Anterior cingulate cortex (tissue), 58 donors: ENCODE measurements at places on chromosomes 6 and 20.

DNA sequence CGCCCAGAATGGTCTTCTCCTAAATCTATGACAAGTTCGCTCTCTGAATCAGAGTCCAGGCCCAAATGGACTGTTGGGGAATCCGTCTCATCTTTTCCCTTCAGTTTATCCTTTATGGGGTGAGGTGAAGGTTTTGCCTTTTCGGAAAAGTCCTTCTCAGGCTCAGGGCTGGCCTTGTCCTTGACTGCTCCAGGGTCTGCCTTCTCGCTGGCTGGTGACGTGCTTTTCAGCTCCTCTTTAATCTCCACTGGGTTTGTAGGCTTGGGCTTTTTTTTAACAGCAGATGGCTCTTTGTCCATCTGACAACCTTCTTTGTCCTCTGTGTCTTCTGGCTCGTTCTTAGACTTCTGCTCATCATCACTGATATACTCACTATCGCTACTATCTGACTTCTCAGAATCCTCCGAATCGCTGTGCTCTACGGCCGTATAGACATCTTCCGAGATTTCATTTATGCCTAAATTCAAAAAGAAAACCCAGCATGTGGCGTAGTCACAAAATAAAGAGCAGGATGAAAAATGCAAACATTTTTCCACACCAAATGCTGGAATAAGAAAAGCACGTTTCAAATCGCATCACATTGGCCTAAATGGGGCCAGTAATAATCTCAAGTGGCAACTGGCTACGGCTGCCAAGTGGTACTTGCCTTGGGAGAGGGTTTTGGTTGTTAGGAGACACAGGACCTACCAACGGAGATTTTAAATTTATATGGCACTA lies 110.3 kb downstream of the ZMYND8 start:
- no peak for DNase-seq

DNA sequence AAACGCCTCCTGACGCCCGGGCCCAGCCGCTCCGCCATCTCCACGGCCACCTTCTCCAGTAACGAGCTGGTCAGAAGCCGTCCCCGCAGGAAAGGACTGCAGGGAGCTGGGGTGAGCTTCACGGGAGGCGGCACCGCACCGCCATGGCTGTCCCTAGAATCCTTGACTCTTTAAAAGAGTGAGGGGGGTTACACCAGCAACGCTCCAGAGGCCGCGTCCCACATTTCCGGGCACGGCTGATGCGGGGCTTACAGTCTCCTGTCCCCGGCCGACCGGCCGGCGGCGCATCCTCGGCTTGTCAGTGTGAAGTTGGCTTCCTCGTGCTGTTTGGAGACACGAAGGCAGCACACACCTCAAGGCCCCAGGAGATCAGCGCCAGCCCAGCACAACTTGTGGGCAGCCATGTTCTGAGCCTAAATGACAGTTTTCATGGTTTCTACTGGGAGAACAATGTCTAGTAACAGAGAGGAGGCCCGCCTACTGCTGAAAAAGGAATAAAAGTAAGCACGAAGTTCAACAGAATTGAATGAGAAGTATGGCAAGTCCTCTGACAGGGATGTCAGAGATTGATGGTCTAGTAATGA lies 30.4 kb downstream of the SLC2A4RG start:
- DNase-seq: no peak

- DNase-seq: no peak
Measured at GRCh38 chr6:4185846-4186245, 50.5 kb upstream of the ECI2 start.

GRCh38 chr6:32854376-32855178 lies 585 bp downstream of the PSMB9 start:
- DNase-seq: no peak

GRCh38 chr20:4026093-4026601 lies 10.8 kb upstream of the RNF24 start:
- no peak for DNase-seq

- DNase-seq: no peak
Measured at GRCh38 chr6:143647732-143648131, 30.0 kb upstream of the PHACTR2 start.

GRCh38 chr6:148226284-148226683 lies 116.4 kb upstream of the SASH1 start:
- no peak for DNase-seq

DNA sequence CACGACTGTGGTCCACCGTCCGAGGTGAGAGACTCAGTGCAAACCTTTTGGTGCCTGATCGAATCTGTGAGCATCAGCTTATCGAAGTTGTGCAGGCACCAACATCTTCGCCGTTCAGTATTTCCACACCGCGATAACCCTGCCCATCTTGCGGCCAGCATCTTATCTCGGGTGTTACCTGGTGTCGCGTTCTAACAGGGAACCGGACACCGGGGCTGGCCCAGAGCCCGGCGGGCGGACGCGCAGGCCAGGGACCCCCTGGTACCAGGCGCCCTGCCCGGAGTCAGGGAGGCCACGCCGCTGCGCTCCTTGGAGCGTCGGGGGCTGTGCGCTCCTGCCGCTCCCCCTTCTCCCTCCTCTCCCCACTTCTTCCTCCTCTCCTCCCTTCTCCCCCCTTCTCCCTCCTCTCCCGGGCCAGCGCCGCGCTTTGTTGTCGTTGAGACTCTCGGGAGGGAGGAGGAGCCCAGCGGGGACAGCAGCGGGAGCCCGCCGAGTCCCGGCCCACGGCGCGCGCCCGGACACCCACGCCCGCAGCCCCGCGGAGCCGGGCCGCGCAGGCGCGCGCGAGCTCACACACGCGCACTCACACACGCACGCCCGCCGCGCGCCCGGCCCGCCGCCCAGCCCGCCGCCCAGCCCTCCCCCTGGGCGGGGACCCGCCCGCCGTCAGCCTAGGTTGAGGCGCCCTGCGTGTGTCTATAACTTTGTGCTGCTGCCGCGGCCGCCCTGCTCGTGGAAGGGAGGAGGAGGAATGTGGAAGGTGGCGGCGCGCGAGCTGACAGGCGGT lies 1.4 kb upstream of the FOXO3 start:
- peak; percentile 93 for DNase-seq

- DNase-seq: no peak
Measured at GRCh38 chr6:1702580-1703051, 92.9 kb downstream of the FOXC1 start.

DNA sequence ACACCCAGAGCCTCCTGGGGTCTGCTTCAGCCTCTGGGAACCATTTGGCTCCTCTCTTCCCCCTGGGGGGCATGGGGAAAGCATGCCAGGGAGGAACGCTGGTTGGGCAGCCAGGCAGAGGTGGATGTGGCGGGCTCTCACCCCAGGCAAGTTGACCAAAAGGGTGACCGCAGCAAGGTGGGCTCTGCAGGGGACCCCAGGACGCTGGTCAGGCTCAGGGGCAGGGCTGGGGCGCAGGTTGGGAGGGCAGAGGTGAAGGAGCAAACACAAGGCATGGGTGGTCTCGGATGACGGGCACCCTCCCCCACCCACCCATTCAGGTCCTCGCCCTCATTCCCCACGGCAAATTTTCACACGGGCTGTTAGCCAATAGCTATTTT lies 30.2 kb upstream of the MRGBP start:
- no peak for DNase-seq

DNA sequence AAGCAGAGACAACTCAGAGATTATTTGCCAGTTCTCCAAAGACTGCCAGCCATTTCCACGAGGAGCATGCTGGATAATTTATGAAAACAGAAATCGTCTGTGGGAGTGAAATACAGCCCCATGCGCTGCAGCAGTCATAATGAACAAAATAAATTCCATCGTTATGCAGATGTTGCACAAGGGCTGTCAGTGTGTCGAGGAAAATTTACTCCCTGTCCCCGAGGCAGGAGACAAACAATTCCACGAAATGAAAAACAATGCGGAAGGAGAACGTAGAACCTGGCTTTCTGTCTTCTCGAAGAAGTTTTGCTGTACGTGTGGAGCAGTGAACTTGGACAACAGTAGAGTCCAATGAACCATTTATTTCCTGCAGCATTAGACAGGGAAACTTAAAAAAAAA lies 399.4 kb downstream of the CD83 start:
- DNase-seq: no peak

DNA sequence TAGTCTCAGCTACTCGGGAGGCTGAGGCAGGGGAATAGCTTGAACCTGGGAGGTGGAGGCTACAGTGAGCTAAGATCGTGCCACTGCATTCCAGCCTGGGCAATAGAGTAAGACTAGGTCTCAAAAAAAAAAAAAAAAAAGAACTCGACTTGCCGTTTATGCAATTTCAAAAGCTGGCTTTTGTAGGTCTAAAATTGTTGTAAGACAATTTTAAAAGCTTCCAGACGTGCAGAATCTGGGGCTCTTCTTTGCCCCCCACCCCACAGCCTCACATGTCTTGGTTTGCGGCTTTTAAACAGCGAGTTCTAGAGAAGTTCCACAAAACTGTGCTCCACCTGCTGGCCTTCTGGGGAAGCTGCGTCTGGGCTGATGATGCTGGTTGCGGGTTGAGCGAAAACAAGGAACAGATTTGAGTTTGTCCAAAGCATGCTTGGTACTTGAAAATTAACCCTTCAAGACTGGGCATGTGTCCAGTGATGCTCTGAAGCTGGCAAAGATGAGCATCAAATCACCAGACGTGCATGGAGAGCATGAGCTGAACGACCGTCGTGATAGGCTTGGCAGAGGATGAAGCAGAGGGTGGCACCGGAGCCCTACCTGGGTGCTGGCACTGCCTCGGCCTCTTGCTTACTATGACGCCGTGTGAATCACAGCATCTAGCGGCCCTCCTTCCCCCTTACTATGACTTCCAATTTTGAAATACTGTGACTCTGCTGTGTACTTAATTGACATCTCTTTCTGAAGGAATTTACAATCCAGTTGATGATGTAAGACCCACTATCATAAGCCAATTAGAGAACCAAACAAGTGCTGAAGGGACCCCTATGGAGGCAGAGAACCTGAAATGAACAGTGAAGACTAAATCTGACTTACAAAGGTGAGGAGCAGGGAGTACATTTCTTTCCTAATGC lies 171.4 kb downstream of the GMPR start:
- peak; percentile 10 for DNase-seq

DNA sequence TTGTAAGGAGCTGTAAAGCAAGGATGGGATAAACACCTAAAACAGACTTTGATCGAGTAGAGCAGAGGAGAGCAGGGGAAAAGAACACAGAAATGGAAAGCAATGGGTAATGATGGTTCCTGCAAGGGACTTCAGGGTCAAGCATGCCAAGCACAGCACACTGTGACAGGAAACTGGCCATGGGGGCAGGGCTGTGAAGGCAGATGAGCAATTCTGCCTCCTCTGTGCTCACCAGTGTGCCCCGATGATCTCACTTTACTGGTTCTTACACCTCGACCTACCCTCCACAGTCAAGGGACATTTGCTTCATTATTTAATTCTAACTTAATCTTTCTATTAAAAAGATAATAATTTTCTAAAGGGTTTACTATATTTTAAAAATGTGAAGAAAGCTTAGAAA lies 21.6 kb upstream of the MYB start:
- no peak for DNase-seq

DNA sequence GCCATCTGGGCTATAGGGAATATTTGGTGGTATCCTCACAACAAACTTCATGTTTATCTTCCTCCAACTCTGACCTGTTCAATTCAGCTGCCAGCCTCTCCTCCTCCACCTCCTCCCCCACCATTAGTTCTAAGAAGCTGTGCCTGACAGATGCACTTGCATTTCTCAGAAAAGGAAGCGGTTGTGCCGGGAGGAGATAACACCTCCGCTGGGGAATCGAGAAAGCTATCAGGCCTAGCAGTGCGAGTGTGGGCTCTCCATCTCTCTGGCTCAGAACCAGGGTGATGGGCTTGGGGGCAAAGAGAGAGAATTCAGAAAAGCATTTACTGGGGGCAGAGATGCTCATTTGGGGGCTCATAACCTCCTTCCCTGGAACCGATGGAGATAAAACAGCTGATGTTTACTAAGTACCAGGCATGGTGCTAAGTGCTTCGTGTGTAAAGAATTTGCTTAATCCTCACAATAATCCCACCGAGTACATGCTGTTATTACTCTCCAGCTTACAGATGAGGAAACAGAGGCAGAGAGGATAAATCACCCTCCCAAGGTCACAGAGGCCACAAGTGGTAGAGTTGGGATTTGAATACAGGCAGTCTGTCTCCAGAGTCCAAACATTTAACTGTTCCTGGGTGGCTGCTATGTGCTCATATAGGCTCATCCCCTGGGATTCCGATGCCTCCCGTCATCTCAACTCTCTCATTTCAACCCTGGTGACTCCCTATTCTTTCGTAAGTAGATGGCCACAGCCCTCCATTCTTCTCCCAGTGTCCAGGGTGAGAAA lies 38.3 kb downstream of the COX4I2 start:
- no peak for DNase-seq

- DNase-seq: no peak
Measured at GRCh38 chr6:42845327-42845694, 34.1 kb upstream of the RPL7L1 start.

GRCh38 chr20:44001667-44002596 lies 87.3 kb downstream of the TOX2 start:
- DNase-seq: no peak

- DNase-seq: no peak
Measured at GRCh38 chr6:6556738-6557503, 31.6 kb upstream of the LY86 start.

GRCh38 chr6:43639984-43640800 lies 4.6 kb downstream of the MAD2L1BP start:
- DNase-seq: no peak

- no peak for DNase-seq
Measured at GRCh38 chr6:29504961-29505360, 17.2 kb upstream of the MAS1L start.

DNA sequence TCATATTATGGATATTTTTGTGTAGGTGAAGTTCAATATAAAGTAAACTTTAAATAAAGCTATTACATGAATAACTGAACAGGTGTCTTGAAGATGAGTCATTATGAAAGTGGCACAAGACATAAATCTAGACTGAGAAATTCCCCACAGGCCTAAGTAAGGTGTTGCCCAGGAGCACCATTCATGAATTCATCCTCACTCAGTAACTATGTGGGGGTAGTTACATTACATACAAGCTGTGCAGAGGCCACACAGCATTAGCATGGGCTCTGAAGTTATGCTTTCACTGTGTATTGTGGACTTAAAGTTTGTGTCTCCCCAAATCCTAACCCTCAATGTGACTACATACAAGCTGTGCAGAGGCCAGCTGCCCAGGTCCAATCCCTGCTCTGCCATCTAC lies 65.9 kb downstream of the BCAS1 start:
- DNase-seq: no peak

- no peak for DNase-seq
Measured at GRCh38 chr20:23587631-23588030, 18.1 kb downstream of the CST9 start.
